ENCODE measurements at places on chromosomes 1 and 21.

DNA sequence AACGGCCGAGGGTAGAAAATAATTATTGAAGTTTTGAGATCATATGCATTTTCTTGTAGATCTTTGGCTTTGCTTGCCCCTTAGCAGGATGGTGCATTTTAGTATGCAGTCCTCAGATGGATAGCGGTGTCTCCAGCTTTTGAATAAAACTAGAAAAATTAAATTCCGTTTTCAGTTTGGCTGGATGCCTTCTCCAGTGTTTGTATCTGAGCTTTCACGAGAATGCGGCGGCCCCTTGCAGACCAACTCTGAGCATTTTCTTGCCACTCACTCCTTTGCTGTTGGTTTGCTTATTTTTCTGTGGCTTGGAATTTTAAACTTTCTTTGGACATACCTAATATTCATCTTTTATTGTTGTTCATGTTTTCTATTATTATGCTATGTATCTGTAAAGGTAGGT lies 192.6 kb downstream of the NFIA start:
- no peak for DNase-seq

DNA sequence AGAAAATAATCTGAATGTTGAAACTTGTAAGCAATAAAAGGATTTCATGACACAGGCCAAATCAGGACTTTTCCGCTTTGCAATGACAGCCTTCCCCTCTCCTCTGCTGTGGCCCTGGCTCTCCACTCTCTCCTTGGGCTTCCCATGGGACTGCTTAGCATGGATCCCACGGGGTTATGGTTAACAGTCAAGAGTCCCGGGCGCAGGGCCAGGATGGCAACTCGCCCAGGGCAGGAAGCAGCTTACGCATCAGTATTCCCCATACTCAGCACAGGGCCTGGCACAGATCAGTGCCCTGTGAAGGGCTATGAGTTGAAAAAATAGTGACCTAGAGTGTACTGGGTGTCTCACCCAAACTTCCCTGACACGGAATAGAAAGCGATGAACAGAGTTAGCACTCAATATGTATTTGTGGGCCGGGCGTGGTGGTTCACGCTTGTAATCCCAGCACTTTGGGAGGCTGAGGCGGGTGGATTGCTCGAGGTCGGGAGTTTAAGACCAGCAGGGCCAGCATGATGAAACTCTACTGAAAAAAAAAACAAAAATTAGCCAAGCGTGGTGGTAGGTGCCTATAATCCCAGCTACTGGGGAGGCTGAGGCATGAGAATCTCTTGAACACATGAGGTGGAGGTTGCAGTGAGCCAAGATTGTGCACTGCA lies 29.1 kb upstream of the GRHL3 start:
- DNase-seq: peak; percentile 88

GRCh38 chr1:21507511-21508270 lies 1.5 kb upstream of the ALPL start:
- DNase-seq: peak; percentile 14

DNA sequence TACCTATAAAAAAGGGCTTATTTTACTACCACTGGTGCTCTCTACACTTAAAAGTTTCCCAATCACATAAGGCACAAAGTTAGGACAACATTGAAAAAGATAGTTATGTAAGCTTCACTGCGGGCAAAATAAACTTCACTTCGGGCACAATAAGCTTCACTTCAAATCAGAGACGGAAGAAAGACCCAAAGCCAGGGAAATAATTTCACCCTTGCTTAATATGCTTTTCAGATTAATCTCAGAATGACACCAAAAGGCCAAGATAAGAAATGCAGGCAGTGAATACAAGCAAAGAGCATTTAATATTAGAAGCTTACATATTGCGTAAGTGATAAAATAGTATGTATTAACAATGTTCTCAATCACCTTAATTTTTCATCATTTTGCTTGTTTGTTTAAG lies 444.2 kb downstream of the SETD4 start:
- no peak for DNase-seq

DNA sequence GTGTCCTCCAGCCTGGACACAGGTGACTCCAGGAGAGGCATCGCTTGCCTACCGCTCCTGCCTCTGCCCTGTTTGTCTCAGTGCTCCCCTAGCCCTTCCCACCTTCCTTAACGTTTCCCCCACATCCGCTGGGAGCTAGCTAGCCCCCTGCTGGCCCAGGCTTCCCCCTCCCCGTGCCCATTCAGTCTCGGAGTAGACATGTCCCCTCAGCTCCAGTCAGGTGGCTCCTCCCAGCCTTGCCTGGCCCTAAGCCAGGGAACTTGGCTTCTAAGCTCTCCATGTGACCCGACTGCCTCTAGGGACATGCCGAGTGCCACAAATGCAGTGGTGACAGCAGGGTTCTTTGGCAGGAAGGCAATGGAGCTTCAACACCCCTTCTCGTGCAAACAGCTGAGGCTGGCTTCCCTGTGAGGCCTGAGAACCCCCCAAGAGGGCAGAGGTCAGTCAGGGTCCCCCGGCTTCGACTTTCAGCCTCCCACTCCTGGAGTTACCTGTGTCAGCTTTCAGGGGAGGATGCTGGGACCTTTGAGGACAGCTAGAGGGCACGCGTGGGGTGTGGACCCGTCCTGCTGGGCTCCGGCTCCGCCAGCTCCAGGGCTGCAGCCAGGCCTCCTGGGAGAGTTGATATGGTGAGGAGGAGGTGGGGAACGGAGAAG lies 16.2 kb downstream of the DRAXIN start:
- DNase-seq: no peak

DNA sequence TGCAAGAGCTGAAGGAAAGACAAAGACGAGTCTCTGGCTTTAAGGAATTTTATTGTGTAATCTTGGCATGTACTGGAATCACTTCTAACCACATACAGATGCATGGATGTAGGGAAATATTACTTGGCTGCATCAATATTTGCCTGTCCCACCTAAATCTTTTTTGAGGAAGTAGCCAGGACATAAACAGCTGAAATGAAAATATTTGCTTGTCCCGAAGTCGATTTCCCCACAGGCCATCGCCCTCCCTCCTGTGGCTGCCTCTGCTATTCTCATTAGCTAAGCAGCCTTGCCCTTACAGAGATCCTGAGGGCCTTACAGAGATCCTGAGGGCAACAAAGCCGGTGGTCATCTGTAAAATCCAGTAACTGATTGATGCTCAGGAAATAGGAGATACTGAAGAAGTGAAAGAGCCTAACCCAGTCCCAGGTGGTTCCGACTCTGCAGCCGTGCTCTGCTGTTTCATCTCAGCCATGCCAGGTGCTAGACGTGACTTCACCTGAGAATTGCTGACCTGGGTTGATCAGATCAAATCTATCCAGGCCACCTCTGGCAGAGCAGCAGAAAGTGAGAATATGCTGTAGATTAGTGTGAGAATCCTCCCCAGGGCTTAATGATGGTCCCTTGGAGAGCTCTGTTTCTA lies 25.5 kb downstream of the MAN1C1 start:
- DNase-seq: no peak
